Right atrium auricular region (tissue), 2 donors: ENCODE measurements at places on chromosomes 1 and 21. TPM values are rescaled to one million over a fixed set of nuclear protein-coding genes. Genes with fewer than 3 reads are reported as not detected.

Gene SYCP1
- total RNA-seq = not detected

Gene DFFA
- total RNA-seq = 19.0 TPM

Gene LCE3D
- not detected for total RNA-seq

Gene OR2AJ1
- total RNA-seq = not detected

Gene ACTL8
- not detected for total RNA-seq

Gene SPRR5
- total RNA-seq = not detected

Gene SERTAD4
- total RNA-seq = 6.5 TPM

Gene MX2
- 5.5 TPM for total RNA-seq

Gene SLC25A44
- 15.5 TPM for total RNA-seq

DNA sequence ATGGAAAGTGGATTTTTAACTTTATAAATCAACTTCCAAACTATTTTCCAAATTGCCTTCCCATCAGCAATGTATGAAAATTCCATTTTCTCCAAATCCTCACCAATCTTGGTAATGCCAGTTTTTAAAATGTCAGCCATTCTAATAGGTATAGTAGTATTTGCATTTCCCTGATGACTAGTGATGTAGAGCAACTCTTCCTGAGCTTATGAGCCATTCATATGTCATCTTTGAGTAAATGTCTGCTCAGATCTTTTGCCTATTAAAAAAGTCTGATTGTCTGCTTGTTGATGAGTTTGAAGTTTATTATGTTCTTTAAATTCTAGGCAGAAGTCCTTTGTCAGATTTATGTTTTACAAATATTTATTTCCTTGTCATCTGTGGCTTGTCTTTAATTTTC, 54.7 kb downstream of the KDM1A start:
- no peak for DNase-seq

DNA sequence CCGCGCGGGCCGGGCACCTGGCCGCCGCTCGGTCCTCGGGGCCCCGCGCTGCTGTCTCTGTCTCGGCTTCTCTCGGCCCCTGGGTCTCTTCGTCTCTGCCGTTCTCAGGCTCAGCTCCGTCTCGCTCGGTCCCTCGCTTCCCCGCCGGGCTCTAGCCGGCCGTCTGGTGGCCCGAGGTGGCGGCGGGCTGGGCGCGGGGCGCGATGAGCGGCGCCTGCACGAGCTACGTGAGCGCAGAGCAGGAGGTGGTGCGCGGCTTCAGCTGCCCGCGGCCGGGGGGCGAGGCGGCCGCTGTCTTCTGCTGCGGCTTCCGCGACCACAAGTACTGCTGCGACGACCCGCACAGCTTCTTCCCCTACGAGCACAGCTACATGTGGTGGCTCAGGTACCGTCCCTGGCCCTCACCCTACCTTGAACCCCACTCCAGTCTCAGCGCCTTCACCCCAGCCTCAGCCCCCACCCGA, 355 bp downstream of the SHISAL2A start:
- no peak for DNase-seq

GRCh38 chr1:4344065-4344732, 310.2 kb upstream of the AJAP1 start:
- no peak for DNase-seq

GRCh38 chr1:23171181-23171755, 2.6 kb upstream of the LUZP1 start:
- DNase-seq = no peak

- DNase-seq = no peak
Measured at GRCh38 chr1:3911981-3912808, 12.1 kb upstream of the C1orf174 start.

GRCh38 chr1:243740255-243740999, 109.6 kb downstream of the AKT3 start:
- DNase-seq = no peak

- DNase-seq = no peak
Measured at GRCh38 chr1:211386921-211387320, 60.3 kb downstream of the TRAF5 start.

DNA sequence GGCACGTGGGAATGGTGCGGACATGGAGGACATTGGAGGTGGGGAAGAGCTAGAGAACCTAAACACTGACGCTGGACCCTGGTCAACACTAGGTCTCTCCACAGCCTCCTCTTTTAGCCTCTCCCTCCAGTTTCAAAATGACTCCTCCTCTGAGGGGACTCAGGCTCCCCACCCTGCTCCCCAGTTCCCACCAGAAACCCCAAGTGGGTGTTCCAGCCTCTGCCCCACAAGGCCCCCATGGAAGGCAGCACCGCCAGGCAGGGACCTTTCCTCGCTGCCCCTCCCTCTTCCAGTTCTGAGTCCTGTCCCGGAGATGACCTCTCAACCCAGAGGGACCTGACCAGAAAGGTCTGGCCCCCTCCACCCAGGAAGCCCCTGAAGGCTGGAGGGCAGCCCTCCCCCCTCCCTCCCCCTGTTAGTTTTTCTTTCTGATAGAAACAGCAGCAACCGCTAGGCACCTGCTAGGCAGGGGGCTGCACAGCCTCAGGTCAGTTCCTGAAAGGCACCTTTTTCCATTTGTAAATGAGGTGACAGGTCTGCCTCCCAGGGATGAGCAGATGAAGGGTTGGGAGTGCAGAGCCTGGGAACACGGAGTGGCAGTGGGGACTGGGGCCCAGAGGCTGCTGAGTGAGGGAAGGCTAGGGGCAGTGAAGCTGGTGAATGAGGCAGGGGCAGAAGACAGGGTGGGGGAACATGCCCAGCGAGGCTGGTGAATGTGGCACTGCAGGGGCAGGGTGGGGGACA, 9.3 kb upstream of the ITGB2 start:
- DNase-seq = no peak

- DNase-seq = no peak
Measured at GRCh38 chr1:23556635-23557470, 2.4 kb downstream of the ID3 start.

DNA sequence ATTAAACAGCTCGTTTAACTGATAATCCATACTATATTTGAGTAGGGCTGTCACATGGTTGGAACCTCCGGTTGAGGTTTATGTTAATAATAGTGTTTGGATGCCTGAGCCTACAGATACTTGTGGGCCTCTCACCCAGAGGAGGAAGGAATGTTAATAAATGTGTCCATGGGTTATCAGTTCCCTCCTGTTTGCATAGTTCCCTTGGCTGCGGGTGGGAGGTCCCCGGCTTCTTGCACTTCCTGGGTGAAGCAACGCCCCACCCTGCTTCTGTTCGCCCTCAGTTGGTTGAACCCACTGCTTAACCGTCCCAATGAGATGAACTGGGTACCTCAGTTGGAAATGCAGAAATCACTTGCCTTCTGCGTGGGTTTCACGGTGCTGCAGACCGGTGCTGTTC, 23.6 kb upstream of the GBP1 start:
- no peak for DNase-seq

DNA sequence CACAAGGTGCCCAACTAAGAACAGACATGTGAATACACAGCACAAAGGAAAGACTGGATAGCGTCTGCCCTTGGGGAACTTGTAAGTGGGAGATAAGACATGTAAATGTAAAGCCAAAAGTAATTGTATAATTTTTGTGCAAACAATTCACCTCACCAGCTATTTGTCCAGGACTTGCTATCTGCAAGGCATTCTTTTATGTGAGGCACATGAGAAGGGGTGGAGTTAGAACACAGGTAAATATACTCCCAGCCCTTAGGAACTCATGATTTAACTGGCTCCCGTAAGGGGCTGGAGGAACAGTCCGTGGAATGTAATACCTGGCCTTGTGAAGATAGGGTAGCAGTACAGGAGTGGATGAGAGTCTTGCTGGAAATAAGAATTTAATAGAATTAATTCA, 61.3 kb downstream of the CDK18 start:
- DNase-seq = no peak

GRCh38 chr1:175704621-175705020, 38.8 kb downstream of the TNR start:
- no peak for DNase-seq

GRCh38 chr1:30027247-30027646, 696.1 kb downstream of the MATN1 start:
- no peak for DNase-seq

DNA sequence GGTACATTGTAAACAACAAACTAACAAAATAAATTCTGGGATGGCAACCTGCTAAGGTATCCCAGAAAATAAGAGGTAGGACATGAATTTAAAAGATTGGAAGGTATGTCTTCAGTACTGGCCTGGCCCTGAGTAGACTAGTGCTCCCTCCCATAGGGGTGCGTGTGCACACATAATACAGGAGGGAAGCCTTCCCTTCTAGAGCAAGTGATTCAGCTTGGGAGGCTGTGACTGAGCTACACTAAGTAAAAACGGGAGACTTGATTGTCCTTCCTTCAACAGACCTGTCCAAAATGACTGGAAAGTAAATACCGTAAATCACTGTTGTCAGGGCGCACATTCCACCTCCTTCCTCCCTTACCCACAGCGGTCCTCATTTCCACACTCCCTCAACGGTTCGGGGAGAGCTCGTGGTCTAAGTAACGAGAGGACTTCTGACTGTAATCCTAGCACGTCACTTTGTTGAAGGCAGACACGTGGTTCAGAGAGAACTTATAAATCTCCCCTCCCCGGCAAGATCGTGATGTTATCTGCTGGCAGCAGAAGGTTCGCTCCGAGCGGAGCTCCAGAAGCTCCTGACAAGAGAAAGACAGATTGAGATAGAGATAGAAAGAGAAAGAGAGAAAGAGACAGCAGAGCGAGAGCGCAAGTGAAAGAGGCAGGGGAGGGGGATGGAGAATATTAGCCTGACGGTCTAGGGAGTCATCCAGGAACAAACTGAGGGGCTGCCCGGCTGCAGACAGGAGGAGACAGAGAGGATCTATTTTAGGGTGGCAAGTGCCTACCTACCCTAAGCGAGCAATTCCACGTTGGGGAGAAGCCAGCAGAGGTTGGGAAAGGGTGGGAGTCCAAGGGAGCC, at the start of gene TGFB2:
TGFB2 (plus strand) TSS at position 523 of the 859 bp plus-strand sequence. CDS start 1,366 bp downstream, outside the sequence.
- DNase-seq = peak; percentile 74

- DNase-seq = no peak
Measured at GRCh38 chr1:179707406-179707805, 35.7 kb upstream of the FAM163A start.

GRCh38 chr1:57468641-57469523, 45.0 kb upstream of the DAB1 start:
- DNase-seq = no peak

DNA sequence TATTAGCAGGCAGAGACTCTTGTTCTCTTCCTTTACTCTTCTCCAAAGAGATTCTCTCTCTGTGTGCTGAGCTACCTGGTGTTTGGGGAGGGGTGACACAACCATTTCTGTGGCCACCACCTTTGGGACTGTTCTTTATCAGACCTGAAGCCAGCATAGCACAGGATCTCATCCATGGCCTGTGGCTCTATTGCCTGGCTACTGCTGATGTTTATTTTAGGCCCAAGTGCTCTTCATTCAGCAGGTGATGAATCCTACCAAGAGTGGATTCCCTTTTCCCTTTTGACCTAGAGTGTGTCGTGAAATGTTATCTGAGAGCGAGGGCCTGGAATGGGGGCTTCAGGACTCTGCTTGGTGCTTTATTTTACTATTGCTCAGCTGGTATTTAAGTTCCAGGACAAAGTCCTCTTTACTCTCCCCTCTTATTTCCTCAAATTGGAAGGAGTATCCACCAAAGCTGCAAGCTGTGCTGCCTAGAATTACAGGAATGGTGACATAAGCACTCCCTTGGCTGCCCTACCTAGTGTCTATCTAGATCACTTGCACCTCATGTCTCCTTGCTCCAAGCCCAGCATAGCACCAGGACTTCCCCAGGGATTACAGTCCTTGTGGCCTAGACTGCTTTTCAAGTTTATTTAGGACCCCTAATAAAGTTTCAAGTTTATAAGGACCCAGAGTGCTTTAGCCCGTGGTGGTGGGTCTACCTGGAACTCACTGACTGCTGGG, 94.7 kb upstream of the GPR52 start:
- DNase-seq = no peak

DNA sequence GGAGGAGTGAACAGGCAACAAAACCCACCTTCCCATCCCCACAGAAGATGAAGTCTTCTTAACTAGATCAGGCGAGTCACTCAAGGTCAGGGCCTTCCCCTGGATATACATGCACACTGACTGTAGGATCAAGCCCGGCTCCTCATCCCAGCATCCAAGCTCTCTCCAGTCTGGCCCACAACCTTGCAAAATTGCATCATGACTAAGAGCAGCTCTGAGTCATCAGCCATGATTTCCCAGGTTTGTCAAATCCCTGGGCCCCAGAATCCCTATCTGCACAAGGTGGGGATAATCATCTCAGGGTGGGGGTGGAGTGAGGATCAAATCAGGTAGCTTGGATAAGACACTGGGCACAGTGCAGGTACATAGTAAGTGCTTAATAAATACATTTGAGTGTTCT, 199.3 kb upstream of the GRIK3 start:
- no peak for DNase-seq

GRCh38 chr1:59193443-59194093, 103.3 kb upstream of the FGGY start:
- DNase-seq = no peak

DNA sequence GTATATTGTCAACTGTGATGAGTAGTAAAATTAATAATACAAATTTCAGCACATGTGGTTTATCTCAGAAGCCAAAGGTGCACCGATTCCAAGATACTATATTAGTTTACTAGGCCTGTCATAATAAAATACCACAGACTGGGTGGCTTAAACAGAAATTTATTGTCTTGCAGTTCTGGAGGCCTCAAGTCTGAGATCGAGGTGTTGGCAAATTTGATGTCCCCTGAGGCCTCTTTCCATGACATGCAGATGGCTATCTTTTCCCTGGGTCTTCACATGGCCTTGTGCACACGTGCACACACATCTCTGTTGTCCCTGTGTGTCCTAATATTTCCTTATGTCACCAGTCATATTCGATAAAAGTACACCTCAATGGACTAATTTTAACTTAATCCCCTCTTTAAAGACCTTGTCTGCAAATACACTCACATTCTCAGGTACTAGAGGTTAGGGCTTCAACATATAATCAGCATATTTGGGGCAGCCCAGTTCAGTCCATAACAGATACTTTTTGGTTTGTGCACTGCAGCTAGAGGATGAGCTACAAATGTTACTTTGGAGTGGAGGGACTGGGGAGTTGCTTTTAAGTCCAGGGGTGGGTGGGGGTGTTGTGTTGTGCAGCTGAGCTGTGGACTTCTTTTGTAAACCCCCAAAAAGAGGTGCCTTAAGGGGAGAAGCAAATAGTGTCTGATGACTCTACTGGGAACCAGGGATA, 21.4 kb downstream of the TSNAX start:
- no peak for DNase-seq

GRCh38 chr1:239538239-239538988, 152.0 kb downstream of the CHRM3 start:
- DNase-seq = no peak

DNA sequence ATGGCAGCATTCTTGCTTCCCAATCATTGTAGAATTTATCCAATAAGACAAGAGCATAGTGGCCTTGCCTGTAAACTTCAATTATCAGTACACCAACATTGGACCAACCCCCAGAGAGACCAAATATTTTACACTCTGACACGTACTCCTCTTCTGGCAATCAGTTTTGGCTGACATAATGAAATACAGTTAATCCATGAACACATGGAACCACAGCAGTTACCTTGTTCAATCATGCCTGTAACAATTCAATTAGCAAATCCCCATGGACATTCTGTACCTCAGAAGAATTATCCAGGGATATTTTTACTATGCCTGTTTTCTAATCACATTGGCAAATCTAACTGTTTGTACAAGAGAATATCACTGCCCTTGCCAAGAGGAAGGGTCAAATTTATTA, 2162.0 kb downstream of the MRPL39 start:
- no peak for DNase-seq

GRCh38 chr1:154440036-154440804, 35.1 kb downstream of the IL6R start:
- DNase-seq = no peak

- DNase-seq = peak; percentile 62
Measured at GRCh38 chr1:39952359-39953110, 2.4 kb upstream of the MFSD2A start.

- DNase-seq = no peak
Measured at GRCh38 chr1:206753141-206753540, 17.4 kb upstream of the IL19 start.

- DNase-seq = peak; percentile 56
Measured at GRCh38 chr1:203282720-203283542, 22.4 kb upstream of the BTG2 start.
